ENCODE measurements at places on chromosomes 5 and 9. TPM values are rescaled to one million over a fixed set of nuclear protein-coding genes. Genes with fewer than 3 reads are reported as not detected.

The SARDH gene
- total RNA-seq = 7.4 TPM

The FOXD4L4 gene
- total RNA-seq = 0.26 TPM

The PCDHB9 gene
- 0.44 TPM for total RNA-seq

The WNT8A gene
- total RNA-seq = not detected

The DMRTA1 gene
- 0.06 TPM for total RNA-seq

The AK8 gene
- 0.40 TPM for total RNA-seq
